Cortex of kidney (tissue), 1 donor: ENCODE measurements at places on chromosomes 1 and 21.

DNA sequence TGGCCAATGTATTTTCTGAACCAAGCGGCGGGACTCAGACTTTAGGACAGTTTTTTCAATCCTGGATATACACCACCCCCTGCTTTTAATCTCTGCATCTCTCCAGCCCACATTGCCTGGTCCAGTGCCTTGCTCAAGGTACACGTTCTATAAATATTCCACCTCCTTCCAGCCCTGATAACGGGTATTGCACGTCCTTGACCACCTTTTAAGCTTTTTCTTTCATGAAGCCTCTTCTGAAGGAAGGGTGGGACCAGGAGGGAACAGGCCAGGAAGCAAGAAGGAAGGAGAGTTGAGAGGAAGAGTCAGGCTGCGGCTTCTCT, 3.4 kb downstream of the S100A16 start:
- no peak for DNase-seq

GRCh38 chr21:34135330-34135729, 62.0 kb downstream of the MRPS6 start:
- no peak for DNase-seq

- no peak for DNase-seq
Observed at GRCh38 chr1:173758980-173759379, 44.2 kb downstream of the KLHL20 start.

DNA sequence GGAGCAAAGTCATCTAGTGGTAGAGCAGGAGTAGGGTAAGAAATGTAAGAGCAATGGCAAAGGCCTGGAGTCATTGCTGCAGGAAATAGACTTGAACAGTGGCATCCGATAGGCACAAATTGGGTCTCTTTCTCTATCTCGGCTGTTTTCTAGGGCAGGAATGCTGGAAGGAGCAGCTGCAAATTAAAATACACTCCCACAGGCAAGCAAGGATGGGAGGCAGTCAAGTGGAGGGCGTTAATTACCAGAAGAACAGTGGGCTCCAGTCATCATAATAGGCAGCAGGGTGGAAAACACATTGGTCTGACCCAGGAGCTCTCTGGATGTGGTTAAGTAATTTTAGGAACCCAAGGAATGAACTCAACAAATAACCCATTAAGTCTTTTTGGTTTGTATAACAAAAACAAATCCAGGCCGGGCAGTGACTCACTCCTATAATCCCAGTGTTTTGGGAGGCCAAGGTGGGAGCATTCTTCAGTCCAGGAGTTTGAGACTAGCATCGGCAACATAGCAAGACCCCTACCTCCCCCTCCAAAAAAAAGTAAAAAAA, 7.8 kb upstream of the TDRD5 start:
- DNase-seq: no peak

- no peak for DNase-seq
Observed at GRCh38 chr1:224520808-224521207, 86.2 kb upstream of the WDR26 start.
